ENCODE measurements at places on chromosomes 11 and 22. TPM values are rescaled to one million over a fixed set of nuclear protein-coding genes. Genes with fewer than 3 reads are reported as not detected.

DNA sequence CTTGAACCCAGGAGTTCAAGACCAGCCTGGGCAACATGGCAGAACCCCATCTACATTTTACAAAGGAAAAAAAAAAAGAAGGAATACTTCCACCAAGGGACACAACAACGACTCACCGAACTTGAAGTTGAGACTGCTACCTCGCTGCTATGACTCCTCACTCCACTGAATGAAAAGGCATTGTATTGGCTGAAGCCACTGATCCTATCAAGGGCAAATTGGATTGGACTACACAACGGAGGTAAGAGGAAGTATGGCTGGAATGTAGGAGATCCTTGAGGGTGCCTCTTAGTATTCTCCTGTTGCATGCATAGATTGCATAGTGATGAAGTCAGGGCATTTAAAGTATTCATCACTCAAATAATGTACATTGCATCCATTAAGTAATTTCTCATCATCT lies 97.9 kb downstream of the CWF19L2 start:
- H3K27ac ChIP-seq = no peak overlapping the region
- H3K4me3 ChIP-seq = no peak overlapping the region
- no peaks in the 10 kb centered on the region for H3K36me3 ChIP-seq
- no peak for DNase-seq

GRCh38 chr11:9330387-9331384 lies 16.3 kb upstream of the TMEM41B start:
- no peaks in the 10 kb centered on the region for H3K36me3 ChIP-seq
- H3K27me3 ChIP-seq = no peaks in the 10 kb centered on the region
- H3K27ac ChIP-seq = no peak overlapping the region
- DNase-seq = no peak
- H3K4me1 ChIP-seq = no peaks in the 10 kb centered on the region
- no peak overlapping the region for H3K4me3 ChIP-seq

DNA sequence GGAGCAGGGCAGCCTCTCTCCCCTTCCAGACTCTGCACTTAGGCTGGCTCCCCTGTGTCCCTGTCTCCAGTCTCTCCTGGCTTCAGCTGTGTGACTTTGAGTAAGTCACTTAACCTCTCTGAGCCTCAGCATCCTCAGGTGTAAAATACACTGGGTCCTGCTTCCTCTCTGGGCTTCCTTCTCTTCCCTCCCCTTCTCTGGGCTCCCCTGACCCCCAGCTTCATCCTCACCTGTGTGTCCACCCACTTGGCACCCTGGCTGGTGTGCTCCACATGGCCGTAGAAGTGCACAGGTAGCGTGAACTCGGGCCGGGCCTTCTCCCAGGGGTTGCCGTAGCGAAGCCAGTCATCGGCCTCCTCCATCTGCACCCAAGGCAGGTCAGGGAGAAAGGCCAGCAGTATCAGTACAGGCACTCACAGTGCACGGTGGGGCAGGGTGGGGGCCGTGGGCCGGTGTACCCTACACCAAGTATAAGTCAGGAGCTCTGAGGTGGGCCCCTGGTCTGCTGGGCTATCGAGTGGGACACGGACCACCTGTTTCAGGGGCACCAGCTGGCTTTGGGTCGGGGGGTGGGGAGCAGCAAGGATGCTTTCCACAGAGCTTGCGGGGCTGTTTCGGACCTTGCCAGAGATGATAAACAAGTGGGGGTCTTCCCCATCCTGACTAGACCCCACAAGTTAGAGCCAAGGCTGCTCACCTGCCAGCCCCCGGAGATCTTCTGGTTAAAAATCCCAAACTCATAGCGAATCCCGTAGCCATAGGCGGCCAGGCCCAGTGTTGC lies 2.0 kb downstream of the PYGM start:
- H3K4me3 ChIP-seq = no peak overlapping the region
- H3K4me1 ChIP-seq = no peaks in the 10 kb centered on the region
- H3K27ac ChIP-seq = no peak overlapping the region

DNA sequence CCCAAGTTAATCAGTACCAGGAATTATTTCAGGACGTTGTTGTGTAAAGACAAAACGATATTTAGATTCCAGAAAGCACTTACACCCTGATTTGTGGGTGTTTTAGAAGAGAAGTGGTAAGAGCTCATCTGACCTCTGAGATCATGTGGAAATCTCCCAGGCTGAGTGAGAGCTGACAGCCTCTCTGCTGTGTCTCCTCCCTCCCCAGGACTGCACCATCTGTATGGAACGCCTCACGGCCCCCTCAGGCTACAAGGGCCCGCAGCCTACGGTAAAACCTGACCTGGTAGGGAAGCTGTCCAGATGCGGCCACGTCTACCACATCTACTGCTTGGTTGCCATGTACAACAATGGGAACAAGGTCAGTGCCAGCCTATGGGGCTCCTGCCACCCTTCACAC lies 20.0 kb downstream of the DTX4 start:
- DNase-seq = no peak
- H3K36me3 ChIP-seq = peaks cover 16% of the 10 kb centered on the region
- H3K27me3 ChIP-seq = no peaks in the 10 kb centered on the region
- peaks cover 28% of the 10 kb centered on the region for H3K4me1 ChIP-seq

DNA sequence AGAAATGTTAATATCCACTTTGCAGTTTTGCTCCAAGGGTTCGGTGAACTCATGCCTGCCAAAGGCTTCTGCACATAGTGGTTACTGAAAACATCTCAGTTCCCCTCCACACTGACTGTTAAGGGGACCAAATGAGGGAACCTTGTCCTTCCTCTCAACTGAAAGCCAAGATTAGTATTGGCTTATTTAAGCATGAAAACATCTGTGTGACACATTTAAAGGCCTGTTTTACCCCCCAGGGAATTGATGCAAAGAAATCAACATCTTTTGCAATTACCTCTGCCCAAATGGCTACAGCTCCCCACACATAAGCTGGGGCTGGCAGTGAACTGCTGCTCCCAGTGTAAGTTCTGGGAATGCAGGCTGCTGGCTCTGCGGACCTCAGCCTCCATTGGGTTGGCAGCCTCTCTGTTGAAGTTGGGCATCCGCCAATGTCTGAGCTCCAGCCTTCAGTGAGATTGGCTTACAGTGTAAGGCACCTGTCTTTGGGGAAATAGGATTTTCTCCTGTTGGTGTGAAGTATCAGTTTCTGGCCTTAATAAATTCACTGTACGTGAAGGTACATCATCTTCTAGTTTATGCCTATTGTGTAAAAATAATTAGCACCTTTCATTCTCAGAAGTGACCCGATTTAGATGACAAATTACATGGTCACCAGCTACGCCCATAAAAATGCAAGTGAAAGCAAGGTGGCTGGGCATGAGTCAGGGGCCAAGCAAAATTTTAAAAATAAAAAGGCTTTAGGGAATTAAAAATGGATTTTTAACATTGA lies 213.4 kb upstream of the SYN3 start:
- peaks cover 9% of the 10 kb centered on the region for H3K4me1 ChIP-seq
- peak overlapping the region; percentile 38 for H3K4me3 ChIP-seq
- peak overlapping the region; percentile 83 for H3K27ac ChIP-seq
- no peaks in the 10 kb centered on the region for H3K27me3 ChIP-seq
- H3K36me3 ChIP-seq = no peaks in the 10 kb centered on the region

- H3K36me3 ChIP-seq = no peaks in the 10 kb centered on the region
- H3K4me3 ChIP-seq = no peak overlapping the region
- H3K27ac ChIP-seq = no peak overlapping the region
- no peaks in the 10 kb centered on the region for H3K27me3 ChIP-seq
Observed at GRCh38 chr11:60252213-60253108, 9.5 kb upstream of the MS4A4E start.

DNA sequence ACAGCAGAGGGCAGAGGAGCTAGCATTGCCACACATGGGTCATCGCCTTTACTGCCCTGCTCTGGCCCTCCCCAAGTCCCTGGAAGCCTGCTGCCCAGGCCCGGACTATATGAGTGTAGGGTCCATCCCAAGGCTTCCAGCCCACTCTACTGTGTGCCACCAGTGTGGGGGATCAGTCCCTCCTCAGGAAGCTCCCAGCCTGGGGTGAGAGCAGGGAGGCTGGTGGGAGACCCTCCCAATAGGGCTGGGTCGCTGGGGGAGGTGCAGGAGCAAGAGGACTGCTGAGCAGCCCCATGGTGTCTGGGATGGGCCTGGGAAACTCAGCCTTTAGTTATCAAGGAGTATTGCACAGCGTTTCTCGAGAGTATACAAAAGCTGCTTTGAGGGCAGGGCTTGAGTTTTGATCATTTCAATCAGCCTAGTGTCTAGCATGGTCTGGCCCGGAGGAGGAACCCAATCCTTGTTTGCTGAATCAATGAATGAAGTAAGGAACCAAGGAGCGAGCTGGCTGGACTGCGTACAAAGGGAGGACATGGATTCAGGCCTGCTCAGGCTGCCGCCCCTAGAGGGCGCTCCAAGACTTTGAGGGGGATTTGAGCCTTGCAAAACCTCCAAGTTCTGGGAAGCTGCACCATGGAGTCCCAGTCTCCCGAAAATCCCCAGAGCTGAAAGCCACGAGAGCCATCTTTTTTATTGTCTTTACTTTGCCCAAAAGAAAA lies 89.0 kb upstream of the PARVA start:
- no peaks in the 10 kb centered on the region for H3K4me1 ChIP-seq
- no peak overlapping the region for H3K27ac ChIP-seq
- H3K27me3 ChIP-seq = no peaks in the 10 kb centered on the region
- H3K4me3 ChIP-seq = no peak overlapping the region
- H3K36me3 ChIP-seq = no peaks in the 10 kb centered on the region

GRCh38 chr11:125494031-125494360 lies 2.1 kb downstream of the FEZ1 start:
- H3K27ac ChIP-seq = no peak overlapping the region
- DNase-seq = no peak
- H3K27me3 ChIP-seq = peaks cover 3% of the 10 kb centered on the region

DNA sequence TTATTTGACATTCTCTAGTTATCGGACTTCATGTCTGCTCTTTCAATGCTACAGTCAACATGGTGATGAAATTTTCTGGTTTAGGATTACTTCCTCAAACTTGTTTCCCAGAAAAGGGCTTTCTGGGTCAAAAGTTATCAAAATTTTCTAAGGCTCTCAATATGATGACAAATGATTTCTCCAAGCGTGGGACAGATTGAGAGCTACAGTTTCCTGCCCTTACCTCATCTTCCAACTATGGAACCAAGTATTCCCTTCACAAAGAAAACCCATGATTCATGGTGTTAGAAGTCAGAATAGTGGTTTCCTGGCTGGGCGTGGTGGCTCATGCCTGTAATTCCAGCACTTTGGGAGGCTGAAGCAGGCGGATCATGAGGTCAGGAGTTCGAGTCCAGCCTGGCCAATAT lies 17.8 kb downstream of the MYO18B start:
- no peaks in the 10 kb centered on the region for H3K36me3 ChIP-seq
- no peak for DNase-seq
- H3K27me3 ChIP-seq = no peaks in the 10 kb centered on the region

GRCh38 chr11:93524173-93524536 lies 19.0 kb downstream of the SMCO4 start:
- no peaks in the 10 kb centered on the region for H3K36me3 ChIP-seq
- no peak overlapping the region for H3K4me3 ChIP-seq
- no peak for DNase-seq

- no peaks in the 10 kb centered on the region for H3K36me3 ChIP-seq
- H3K27ac ChIP-seq = no peak overlapping the region
- peaks cover 2% of the 10 kb centered on the region for H3K27me3 ChIP-seq
- H3K4me3 ChIP-seq = no peak overlapping the region
- H3K4me1 ChIP-seq = no peaks in the 10 kb centered on the region
Observed at GRCh38 chr11:132205496-132205895, 835.1 kb downstream of the NTM start.

DNA sequence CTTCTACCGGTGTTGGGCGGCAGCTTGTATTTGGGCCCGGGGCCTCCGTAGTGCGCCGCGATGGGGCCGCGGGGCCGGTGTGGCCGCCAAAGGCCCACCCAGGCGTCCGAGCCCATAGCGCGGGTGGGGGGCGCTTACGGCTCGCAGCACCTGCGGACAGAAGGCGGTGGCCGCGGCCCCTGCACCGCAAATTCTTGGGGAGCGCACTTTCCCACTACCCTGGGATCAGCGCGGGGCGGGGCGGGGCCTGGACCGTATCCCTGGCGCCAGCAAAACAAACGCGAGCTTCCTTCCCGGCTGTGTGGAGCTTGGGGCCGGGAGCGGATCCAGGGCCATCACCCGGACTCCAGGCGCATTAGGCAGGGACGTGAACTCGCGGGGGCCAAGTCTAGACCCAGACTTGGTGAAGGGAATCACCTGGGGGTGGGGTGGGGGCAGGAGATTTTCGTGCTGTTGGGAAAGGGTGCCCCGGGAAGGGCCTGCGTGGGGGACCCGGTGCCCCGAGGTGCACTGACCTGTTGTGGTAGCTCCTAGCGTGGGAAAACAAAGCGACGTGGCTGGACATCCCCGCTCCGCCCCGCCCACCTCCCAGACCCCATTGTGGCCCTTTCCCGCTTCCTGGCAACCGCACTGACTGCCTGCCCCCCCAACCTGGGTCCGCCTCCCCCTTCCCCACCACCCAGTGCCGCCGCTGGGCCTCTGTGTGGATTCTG lies 2.3 kb upstream of the TYMP start:
- H3K27me3 ChIP-seq = no peaks in the 10 kb centered on the region
- DNase-seq = peak; percentile 61
- peak overlapping the region; percentile 92 for H3K27ac ChIP-seq
- H3K4me1 ChIP-seq = peaks cover 3% of the 10 kb centered on the region
- no peaks in the 10 kb centered on the region for H3K36me3 ChIP-seq
- H3K4me3 ChIP-seq = peak overlapping the region; percentile 62

DNA sequence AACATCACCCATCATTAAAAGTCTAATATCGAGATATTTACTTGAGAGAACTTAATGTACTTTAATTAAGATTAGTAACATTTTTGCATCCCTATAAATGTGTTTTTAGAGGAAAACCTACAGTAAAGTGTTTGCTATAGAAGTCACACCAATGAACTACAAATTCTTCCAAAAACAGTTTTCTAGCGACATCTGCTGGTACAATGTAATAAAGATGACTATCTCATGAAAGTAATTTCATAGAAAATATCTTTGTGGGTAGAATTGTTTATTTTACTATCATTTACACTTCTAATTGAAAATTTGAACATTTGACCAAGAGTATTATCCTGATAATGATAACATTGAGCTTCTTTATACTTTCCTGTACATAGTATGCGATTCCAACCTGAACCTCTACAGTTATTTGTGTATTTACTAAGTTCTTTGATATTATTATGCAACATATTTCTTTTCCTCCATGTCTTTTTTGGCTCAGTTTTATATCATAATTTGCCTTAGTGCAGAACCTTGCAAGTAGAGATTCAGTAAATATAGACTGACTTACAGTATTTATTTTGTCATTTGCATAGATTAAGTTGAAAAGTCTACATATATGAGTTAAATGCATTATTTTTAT lies 252.7 kb downstream of the TMEM135 start:
- no peaks in the 10 kb centered on the region for H3K36me3 ChIP-seq
- no peaks in the 10 kb centered on the region for H3K4me1 ChIP-seq
- no peak overlapping the region for H3K4me3 ChIP-seq
- no peak overlapping the region for H3K27ac ChIP-seq
- no peaks in the 10 kb centered on the region for H3K27me3 ChIP-seq

DNA sequence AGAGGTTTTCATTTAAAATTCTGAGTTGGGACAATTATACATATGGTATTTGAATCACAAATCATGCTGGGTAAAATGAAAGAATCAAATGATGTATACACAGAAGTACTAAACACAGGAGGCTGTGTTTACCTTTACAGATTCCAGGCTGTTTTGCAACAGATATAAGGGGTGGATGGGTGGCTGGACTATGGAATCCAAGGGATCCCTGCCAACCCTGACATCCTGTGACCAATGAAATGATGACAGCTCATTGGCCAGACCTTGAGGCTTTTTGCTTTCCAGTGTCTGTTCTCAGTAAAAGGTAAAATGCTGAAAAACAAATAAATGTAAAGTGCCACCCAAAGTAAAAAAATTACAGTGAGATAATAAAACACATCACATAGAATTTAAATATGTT lies 3.3 kb upstream of the DDI1 start:
- H3K4me1 ChIP-seq = no peaks in the 10 kb centered on the region
- no peak overlapping the region for H3K27ac ChIP-seq
- H3K36me3 ChIP-seq = no peaks in the 10 kb centered on the region
- H3K4me3 ChIP-seq = no peak overlapping the region
- peak; percentile 42 for DNase-seq

SCUBE2 gene
- total RNA-seq = 0.14 TPM

FAM180B gene
- not detected for total RNA-seq

SLC37A2 gene
- 6.7 TPM for total RNA-seq

All from liver (tissue), 10 donors.